Esophagus squamous epithelium (tissue), 5 donors: ENCODE measurements at places on chromosomes 7 and 10.

DNA sequence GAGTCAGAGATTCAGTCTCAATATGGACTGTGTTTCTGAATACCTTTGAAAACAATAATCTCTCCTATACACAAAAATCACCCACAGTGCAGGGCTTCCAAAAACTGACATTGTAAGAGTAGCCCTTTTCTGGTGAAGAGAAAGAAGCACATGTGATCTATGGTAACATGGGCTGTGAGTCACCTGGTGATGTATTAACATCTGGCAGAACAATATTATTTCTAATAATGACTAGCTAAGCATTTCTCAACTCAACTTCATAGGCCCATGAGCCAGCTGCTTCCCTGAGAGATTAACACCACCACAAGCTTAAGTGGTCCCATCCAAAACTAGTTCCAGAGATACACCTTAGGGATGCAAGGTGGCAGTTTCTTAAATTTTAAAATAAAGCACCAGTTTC, 331.0 kb upstream of the NRP1 start:
- DNase-seq: no peak

- no peak for DNase-seq
These were observed 91.3 kb downstream of the KIAA1549 start for GRCh38 chr7:138889582-138890498.

GRCh38 chr7:50939021-50939420, 156.3 kb upstream of the GRB10 start:
- no peak for DNase-seq

DNA sequence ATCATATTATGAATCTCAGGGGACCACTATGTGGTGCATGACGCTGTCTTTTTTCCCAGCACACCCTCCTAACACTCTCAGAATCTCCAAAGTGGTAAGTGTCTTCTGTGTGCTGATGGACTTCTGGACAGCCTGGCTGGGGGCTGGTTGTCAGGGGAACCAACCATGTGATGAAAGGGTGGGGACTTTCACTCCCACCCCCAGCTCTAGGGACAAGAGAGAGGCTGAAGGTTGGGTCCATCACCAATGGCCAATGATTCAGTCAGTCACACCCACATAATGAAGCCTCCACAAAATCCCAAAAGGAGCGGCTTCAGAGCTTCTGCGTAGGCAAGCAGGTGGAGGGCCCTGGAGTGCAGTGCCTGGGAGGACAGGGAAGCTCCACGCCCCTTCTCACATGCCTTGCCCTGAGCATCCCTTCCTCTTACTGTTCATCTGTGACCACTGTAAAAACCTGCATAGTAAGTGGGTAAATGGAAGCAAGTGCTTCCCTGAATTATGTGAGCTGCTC, 44.6 kb downstream of the RASGEF1A start:
- DNase-seq: no peak

DNA sequence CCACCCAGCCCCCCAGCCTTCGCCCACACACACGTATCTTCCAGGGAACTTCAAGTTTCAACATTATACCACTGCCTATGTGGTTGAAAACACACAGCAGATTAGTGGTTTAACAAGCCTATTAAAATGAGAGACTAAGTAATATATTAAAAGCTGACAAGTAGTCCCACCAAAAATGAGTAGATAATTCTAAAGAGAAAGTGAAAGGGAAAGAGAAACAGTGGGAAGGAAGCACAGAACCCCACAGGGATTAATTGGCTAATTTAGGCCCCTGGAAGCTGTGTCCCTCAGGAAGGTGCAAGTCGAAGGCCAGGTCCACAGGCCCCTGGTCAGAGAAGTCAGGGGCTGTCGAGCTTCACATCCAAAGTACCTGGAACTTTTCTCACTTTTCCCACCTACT, 210.5 kb upstream of the YAE1 start:
- no peak for DNase-seq

- no peak for DNase-seq
These were observed 184.6 kb downstream of the SEC23IP start for GRCh38 chr10:120076996-120077706.

- DNase-seq: no peak
These were observed 97.3 kb downstream of the CCDC71L start for GRCh38 chr7:106563466-106564150.

DNA sequence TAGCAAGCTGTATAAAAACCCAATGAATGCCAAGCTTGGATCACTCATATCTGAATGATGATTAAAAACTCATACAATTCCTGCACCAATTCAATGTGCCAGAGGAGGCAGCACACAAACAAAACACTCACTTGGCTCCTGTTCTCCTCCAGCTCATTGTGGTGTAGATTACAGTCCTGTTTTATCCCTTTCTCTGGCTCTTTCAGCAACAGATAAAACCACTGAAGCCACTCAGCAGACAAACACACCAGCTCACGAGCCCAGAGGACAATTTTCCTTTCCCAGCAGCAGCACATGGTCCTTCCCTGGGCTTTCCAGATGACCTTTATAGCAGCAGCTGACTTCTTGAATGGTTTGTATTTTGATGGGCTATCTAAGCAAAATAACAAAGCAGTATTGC, 107.3 kb upstream of the STARD3NL start:
- no peak for DNase-seq

DNA sequence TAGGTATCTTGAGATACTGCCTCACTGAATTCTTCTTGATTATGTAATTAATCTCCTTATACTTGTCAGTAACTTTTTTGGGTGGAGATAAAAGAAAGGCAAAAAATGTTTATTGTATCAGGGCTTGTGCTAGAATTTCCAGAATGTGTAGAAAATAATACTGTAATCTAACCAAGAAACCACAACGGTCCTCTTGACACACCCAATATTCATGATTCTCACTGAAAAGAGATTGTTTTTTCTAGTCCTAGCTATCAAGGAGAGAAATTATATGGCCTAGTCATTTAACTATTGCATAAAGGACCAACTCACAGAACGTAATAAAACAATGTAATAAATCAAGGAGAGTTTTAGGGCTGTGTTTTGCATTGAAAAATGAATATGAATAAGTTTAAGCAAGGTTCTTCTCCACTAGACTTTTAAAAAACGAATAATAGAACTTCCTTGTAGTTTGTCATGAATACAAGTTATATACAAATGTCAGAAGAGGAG, 80.0 kb upstream of the STEAP4 start:
- DNase-seq: no peak

DNA sequence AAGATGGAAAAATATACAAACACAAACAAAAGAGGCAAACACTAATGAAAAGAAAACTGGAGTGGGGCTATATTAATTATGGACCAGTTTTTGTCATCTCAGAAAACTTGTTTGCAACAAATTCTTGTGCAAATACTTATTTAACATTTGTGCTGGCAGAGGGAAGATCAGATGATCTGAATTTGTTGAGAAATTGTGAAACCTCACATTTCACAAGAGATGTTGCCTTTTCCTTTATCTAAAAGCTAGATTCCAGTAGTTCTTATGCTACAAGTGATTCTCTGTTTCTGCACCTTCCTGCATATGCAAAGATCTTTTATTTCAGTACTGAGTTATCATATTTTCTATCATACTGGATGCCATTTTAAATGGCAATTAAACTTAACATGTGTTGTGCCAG, 320.7 kb downstream of the SUGCT start:
- DNase-seq: no peak

DNA sequence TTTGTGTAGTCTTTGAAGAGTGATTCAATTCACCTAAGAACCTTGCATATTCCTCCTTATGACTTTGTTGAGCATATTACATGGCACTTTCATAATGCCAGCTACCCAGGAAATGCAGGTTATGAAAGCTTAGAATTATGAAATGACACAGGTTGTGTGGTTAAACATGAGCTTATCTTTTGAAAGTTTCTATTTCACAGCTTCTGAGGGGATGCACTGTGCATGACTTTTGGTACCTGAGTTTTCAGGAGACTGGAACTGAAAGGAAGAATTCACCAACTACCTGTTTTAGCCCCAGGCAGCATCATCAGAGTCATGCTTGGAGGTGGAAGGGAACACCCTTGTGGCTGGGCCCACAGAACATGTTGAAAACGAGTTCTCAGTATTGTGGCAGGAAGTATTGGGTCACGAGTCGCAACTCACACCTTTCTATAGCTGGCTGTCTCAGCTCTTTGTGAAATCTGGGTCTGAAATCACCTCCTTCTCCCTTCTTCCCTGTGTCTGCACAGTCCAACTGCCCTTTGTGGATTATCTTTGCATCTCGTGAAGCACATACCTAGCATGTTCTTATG, 228.2 kb downstream of the PTEN start:
- peak; percentile 8 for DNase-seq

DNA sequence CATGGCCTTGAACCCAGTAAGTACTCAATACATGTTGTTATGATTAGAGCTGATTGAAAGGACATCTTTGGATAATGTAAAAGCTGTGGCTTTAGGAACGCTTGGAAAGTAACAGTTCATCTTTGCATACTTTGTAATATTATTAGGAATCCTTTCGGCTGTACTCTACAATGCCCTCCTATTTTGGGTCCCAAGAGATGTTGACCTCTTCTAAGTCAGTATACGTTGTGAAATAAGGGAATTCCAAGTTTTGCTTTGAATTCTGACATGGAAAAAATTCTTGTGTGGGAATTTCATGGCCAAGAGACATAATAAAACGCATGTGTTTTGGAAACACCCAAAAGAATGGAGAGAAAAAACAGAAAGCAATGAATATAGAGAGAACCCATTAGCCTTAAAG, 7.7 kb downstream of the AGR3 start:
- DNase-seq: no peak
